ENCODE measurements at places on chromosomes 4 and X.

GRCh38 chr4:168757500-168757899 lies 252.6 kb downstream of the CBR4 start:
- DNase-seq, result no peak

DNA sequence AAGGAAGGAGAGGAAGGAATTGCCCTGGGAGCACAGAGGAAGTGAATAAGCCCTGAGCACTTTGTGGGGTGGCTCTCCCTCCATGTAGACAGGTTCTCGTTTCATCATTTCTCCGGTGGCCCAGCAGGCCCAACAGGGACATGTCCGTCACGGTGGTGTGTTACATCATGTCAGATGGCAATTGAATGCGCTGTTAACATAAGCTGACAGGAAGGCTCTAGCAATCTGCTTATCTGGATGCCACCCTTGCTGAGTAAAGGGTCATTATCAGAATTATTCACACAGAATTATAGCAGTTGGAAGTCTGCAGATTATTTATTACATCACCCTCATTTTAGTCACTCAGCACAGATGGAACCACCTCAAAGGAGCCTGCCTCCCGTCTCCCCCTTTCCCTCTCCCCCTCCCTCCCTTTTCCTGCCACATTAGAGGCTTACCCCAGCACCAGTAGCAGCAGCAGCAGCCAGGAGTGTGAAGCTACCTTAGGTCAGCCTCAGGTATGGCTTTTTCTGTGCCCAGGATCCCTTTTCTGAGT lies 124.3 kb upstream of the TRIM2 start:
- no peak for DNase-seq

- DNase-seq, result no peak
These were observed 213.9 kb downstream of the DHX15 start for GRCh38 chr4:24370421-24370820.

DNA sequence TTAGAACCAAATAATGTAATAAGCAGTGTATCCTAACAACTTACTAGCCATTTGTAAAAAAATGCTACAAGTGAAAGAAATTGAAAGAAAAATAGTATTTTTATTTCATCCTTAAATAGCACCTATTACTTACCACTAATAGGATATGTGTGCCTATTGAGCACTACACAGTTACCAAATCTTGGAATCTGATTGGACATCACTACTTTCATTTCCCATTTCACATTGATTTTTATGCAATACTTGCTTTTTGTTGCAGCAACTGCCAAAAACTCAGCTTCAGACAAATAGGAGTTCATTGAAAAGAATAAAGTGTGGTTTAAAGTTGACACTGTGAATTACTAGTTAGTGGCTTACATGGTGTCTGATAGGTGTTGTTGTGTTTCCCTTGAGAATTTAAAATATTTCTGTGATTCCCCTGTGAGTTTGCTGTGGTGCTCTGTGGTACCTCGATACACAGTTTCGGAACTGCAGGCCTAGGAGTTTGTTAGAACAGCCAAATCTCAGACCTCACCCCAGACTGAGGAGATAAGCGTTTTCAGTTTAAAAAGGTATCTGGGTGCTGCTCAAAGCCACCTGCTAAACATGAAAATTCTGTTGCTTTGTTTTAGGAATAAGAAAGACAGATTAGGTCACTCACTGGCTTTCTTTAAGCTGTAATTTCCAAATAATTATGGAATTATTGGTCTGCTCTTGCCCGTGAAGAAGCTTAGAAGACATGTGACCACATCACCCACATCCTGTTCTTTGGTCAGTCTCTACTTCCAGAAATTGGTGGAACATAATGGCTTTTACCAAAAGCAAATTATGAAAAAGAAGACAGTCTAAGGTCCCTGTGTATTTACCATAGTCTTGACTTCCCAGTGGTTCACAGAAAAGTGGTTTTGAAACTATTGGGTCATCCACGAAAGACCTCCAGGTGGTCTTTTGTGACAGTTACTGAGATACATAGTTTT lies 97.8 kb downstream of the SYTL5 start:
- DNase-seq, result no peak

DNA sequence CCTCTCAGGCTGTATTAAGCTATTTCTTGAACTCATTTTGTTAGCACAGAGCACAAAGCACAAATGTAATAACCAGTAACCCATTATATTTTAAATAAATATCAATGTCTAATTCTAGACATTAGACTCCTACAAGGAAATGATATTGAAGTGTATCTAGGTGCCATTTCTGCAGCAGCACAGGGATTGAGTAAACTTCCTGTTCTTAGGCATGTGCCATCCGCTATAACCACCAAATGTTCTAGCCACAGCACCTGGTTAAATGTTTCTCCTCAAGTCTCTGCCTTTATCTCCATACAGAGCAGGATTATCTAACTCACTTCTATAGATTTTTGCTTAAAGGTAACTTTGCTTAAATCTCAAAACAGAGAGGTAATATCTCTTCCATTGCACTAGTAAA lies 51.4 kb downstream of the SGMS2 start:
- no peak for DNase-seq

DNA sequence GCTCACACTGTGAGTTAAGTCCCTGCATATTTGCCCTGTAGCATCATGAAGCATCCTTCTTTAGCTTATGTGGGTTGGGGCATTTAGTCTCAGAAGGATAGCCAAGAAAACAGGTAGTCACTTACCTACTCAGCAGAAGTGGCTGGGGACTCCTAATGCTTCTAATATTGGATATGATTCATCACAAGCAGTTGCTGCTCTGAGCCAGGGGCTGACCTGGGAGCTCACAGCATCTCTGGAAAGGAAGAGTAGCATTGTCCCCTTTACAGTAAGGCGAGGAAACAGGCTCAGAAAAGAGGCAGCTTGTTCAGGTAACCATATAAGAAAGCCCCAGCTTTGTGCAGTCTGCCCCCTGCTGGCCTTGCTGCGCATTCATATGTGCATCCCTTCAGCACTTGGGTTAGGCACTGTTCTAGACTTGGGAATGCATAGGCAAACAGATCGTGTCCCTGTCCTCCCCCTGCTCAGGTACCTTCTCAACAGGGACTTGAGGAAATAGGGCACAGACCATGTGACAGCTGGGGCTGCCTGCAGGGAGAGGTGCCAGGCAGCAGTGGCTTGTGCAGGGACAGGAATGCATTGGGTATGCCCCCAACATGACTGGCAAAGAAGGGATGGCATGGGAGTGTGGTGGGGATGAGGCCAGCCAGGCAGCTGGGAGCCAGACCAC lies 35.7 kb upstream of the TBC1D14 start:
- DNase-seq, result no peak

GRCh38 chrX:129825746-129826505 lies 17.8 kb downstream of the ZDHHC9 start:
- no peak for DNase-seq

DNA sequence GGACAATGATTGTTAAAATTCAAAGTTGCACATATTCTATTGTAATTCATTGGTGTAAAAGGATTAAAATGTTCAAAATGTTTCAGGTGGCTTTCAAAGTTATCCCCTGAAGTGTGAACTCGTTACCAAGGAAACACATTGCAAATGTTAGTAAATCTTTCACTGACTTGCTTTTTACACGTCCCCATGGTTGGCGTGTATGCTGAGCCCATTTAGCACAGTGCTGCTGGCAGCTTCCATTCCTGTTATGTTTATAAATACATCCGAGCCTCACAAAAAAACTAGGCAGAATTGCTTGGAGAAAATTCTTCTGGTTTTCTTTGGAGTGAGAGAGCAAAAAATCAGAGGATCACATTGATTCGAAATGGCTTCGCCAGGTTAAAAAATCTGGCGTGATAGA lies 105.9 kb upstream of the HPGD start:
- DNase-seq, result no peak

DNA sequence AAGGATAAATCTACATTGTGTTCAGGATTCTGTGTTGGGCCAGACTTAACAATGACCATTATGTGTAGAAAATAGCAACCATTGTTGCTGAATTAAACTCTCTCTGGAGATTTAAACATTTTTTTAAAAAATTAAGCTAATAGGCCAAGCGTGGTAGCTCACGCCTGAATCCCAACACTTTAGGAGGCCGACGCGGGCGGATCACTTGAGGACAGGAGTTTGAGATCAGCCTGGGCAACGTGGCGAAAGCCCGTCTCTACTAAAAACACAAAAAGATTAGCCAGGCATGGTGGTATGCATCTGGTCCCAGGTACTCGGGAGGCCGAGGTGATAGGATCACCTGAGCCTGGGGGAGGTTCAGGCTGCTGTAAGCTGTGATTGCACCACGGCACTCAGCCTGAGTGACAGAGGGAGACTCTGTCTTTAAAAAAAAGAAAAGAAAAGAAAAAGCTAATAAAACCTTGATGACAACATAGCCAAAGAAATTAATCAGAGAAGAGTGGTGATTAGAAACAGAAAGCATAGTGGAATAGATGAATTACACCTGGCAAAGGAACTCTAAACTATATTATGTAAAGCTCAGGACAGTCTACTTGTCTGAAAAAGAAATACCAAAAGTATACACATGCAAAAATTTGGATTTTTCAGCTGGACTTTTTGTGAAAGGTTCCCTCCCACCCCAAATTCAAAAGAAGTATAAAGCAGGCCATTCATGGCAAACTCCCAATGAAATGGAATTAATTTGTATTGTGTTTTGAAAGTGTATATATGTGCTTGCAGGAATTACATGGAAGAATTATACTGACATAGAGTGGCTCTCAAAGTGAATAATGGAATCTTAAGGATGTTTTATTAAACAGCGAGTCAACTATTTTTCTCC lies 21.9 kb downstream of the PLS3 start:
- no peak for DNase-seq

- no peak for DNase-seq
These were observed 333.8 kb upstream of the PCDH7 start for GRCh38 chr4:30386266-30386895.

DNA sequence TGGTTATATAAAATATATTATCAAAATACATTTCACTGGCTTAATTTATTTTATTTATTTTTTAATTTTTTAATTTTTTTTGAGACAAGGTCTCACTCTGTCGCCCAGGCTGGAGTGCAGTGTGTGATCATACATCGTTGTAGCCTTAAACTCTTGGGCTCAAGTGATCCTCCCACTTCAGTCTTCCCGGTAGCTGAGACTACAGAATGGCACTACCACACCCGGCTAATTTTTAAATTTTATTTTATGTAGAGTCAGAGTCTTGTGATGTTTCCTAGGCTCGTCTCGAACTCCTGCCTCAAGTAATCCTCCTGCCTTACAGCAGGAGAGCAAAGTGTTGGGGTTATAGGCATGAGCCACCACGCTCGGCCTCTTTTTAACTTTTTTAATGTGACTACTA lies 143.8 kb downstream of the CEP135 start:
- no peak for DNase-seq

- DNase-seq, result no peak
These were observed 24.0 kb downstream of the WFS1 start for GRCh38 chr4:6293661-6294060.

GRCh38 chr4:20680736-20681135 lies 19.5 kb upstream of the PACRGL start:
- DNase-seq, result no peak

DNA sequence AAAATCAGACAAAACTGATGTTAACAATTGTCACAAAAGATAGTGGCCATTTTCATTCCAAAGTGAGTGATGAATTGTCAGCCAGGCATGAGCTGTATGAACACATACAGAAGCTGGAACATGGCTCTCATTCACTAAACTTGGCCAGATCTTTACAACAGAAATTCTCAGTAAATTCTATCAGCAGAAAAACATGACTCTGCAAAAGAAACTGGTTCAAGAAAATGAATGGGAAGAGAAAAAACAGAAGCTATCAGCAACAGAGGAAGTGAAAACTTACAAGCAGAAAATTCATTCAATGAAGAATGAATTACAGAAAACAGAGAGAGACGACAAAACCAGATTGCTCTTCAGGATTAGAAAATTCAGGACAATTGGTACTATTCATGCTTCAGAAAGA lies 249.6 kb downstream of the COL25A1 start:
- no peak for DNase-seq

- no peak for DNase-seq
These were observed 425.8 kb downstream of the ARAP2 start for GRCh38 chr4:35818520-35818919.

GRCh38 chr4:159212675-159213293 lies 109.9 kb downstream of the RAPGEF2 start:
- DNase-seq, result no peak

- peak; percentile 80 for DNase-seq
These were observed 20.3 kb upstream of the GUCY1B1 start for GRCh38 chr4:155738548-155738947.

GRCh38 chrX:47828984-47829383 lies 7.7 kb upstream of the ZNF81 start:
- no peak for DNase-seq

DNA sequence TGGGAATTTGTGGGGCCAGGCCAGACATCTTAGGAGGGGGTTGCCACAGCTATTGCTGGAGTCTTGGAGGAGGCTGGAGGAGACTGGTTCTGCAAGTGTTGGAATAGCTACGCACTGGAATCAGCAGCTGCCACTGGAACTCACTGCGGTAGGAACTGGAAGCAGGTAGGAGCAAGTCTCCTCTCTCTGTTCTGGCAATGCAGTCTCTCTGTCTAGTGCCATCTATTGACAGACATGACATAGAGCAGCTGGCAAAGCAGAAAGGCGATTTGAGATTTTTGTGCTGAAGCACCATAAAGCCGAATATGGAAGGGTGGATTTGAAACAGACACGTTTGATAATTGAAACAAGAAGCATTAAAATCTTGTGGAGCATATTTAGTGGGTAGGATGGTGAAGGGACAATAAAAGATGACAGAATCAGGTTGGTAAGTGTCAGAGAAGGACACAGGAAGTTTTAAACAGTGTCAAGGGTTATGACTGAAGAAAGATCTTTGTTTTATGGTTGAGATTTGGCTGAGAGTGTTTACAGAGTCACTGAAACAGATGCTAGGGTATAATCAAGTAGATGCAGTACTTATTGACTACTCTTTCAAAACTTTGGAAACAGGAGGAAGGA lies 23.5 kb upstream of the SYNPO2 start:
- peak; percentile 34 for DNase-seq

- no peak for DNase-seq
These were observed 187.8 kb downstream of the FRAS1 start for GRCh38 chr4:78244705-78245485.

DNA sequence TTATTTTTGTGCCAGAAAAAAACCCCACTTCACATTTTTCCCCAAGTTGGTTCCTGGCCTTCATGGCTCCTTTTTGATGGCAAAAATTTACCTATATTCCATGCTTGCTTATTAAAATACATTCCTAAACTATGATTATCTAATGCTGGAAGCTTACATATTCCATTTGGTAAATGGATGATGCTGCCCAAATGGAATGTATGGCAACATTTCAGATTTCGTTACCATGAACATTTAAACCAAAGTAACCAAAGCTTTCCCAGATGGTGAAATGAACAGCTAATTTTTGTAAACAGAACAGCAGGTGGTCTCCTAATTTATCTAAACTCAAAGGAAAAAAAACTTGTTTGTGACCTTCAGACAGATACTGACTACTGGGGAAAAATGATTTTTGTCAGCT lies 110.8 kb upstream of the TEX13A start:
- peak; percentile 27 for DNase-seq

- no peak for DNase-seq
These were observed 772 bp upstream of the SLC49A3 start for GRCh38 chr4:689723-690122.

DNA sequence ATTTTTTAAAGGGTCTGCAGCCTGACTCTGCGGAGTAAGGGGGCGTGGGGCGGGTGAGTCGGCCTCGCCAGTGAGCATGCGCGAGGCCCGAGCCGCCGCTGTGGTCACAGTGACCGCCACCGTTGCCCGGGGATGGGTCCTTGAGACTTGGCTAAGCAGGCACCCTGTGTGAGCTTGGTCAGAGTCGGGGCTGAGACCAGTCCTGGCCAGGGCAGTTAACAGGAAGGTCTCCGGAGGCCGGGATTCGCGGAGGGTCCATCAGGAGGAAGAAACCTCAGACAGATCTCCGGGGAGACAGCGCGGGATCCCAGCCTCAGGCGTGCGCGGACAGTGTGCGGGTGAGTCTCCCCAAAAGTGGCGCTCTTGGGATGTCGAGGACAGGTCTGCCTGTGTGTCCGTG lies 1384.4 kb upstream of the PCDH10 start:
- DNase-seq, result no peak
